Mucosa of gallbladder (tissue), 1 donor: ENCODE measurements at places on chromosomes 11 and 22.

DNA sequence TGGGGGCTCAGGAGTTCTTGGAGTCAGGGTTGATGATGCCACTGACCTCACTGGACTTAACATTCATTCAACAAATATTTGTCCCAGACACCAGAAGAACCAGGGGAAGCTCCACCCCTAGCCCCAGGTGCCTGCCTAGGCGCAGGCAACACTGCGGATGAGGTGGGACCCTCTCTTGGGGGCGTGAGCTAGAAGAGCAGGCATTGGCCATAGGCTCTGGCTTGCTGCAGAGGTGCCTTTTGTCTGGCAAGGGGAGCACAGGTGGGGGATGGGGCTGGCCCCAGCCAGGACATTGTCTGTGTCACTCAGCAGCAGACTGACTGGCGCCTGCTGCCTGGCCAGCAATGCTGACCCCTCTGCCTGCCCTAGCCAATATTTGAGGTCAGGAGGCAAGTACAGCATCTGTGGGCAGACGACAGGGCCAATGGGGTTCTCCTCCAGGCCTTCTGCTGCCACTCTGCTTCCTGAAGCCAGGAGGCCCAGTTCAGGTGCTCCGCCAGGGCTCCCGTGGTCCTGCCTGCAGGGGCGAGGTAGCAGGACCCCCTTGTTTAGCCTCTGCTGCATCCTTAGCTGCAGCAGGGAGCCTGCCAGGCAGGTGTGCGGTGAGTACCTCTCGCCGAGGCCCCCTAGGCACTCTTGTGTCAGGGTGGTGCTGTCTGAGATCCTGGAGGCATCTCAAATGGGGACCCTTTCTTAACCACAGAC lies 4.0 kb downstream of the LINC01488 start:
- DNase-seq: no peak

- no peak for DNase-seq
Measured at GRCh38 chr11:71998649-71999310, at the start of gene IL18BP. Gene IL18BP (plus strand): TSS chr11:71998909. CDS start chr11:71999985, 1,076 bp downstream.

- DNase-seq: no peak
Measured at GRCh38 chr11:134332189-134332631, 422 bp downstream of the GLB1L2 start.

DNA sequence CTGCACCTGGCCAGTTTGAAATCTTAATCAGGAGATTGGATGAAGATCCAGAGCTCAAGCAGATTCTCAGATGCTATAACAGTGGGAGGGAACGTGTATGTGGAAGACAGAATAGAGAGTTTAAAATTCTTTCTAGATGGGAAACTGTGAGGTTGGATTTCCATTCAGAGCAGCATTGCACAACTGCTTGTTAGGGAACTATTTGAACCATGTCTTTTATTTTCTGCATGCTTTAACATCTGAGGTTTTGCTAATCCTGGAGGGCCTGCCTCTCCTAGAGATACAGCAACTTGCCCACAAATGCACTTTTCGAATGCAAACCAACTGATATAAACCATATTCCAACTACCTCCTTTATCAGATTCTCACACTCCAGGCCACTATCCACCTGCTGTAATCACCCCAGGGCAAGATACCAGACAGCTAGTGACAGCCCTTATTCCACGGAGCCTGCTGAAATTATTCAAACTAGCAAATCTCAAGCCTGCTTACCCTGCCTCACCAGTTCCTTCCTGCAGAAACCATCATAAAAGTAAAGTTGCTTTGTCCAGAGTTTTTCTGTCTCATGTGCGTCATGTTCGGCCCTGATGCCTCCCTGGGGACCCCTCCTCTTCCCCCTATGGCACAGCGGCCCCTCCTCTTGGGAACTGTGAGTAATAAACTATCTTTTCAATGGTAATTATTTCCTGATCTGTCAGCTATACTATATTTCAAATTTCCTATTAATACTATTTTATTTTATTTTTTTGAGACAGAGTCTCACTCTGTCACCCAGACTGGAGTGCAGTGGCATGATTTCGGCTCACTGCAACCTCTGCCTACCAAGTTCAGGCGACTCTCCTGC lies 18.4 kb upstream of the SEC14L4 start:
- no peak for DNase-seq

GRCh38 chr11:68756171-68756766 lies 4.9 kb upstream of the TESMIN start:
- DNase-seq: no peak

- no peak for DNase-seq
Measured at GRCh38 chr22:20299746-20300136, 20.1 kb downstream of the DGCR6L start.

GRCh38 chr11:16857186-16857585 lies 118.7 kb downstream of the C11orf58 start:
- no peak for DNase-seq

GRCh38 chr11:76406359-76406758 lies 25.2 kb downstream of the GVQW3 start:
- no peak for DNase-seq
